Activated CD4-positive, alpha-beta T cell treated with anti-CD3 and anti-CD28 coated beads, Interleukin-2, amount 50 U/mL, for 24 hours (primary cell): ENCODE measurements at places on chromosomes 3 and 15.

DNA sequence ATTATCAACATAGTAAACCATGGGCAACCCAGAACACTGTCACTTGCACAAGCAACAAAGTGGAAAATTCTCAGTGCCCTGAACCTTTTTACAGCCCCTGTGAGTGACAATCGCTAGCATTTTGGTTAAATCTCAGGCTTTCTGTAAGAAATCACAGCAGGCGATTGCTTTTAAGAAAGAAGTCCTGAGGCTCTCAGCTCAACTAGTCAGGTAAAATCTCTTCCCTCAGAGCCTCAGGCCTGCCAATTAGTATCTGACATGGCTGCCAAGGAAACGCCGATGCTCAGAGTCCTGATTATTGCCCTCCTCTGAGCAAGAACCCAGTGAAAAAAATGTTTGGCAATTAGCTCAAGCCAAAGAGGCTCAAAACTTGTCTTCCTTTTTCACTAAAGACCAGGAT, 530.8 kb downstream of the DIPK2A start:
- no peak for DNase-seq

- DNase-seq: no peak
Observed at GRCh38 chr15:101689901-101690300, 34.4 kb downstream of the TARS3 start.

GRCh38 chr15:99566157-99566897, 543 bp downstream of the MEF2A start:
- peak; percentile 7 for DNase-seq

- no peak for DNase-seq
Observed at GRCh38 chr3:11282250-11283138, 10.3 kb downstream of the ATG7 start.

DNA sequence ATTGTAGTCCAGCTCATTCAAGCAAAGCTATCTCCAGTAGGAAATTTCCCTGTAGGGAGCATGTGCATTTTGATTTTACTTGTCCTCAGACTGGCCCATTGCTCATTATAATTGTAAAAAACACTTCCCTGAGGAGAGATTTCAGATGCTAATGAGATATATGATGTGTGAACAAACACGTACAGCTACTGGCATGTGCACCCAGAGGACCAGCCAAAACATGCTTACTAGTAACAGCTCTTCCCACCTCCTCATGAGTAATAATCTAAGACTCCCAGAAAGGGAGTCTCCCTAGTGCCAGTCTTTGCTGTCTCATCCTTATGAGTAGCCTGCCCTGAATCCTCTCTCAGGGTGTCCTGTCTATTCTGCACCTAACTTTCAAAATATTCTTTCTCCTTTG, 43.4 kb downstream of the FBXO22 start:
- no peak for DNase-seq

- no peak for DNase-seq
Observed at GRCh38 chr15:70976851-70977250, 84.2 kb downstream of the LRRC49 start.

- no peak for DNase-seq
Observed at GRCh38 chr15:86735247-86736040, 655.8 kb downstream of the AGBL1 start.

DNA sequence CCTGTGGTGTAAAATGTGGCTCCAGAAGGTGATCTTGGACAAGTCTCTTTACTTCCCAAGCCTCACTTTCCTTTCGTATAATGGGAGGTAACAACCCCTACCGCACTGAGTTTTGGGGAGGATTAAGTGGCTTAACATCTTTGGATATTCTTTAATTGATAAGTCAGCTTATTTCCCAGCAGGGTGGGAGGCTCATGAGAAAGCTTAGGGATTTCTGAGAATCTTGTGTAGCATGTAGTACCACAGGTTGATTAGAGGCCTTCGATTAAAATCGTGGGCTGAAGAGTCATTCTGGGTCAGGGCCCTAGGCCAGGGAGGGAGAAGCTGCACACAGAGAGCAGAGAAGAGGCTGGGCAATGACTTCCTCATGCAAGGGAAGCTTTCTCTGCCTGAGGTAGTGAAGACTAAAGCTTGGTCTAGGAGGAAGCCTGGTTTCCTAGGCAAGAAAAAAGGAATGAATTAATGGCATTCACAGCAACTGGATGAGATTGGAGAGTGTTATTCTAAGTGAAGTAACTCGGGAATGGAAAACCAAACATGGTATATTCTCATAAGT, 1.5 kb upstream of the NMNAT3 start:
- DNase-seq: no peak

DNA sequence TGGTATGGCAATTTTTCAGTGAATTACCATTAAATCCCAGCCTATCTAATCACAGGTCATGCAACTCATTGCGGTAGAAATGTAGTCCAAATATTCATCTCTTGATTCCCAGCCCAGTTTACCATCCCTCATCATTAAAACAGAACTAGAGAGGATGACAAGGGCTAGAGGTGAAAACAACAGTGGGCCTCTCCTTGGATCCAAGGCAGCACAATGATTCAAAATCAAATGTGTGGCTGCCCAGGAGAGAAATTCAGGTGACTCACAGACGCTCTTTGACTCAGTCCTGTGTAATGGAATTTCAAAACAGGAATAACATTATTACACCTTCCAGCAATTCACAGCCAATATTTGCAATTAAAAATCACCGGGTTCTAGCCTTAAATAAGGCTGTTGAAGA, 246.5 kb downstream of the TBL1XR1 start:
- no peak for DNase-seq

DNA sequence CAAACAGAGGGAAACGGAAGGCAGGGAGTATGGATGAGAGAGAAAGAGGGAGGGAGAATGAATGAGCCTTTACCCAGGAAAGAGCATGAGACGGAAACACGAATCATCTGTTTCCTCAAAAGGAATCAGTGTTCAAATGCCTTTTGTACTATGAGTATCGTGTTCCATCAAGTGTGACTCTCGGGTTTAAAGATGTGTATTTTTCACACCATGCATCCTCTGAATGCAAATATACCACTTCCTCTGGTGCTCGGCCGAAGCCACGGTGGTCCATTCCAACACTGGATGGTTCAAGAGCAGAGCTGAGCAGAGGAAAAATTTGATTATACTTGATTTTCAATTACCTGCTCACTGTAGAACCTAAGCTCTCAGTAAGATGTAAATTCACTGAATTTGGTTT, 505.1 kb downstream of the MECOM start:
- no peak for DNase-seq

DNA sequence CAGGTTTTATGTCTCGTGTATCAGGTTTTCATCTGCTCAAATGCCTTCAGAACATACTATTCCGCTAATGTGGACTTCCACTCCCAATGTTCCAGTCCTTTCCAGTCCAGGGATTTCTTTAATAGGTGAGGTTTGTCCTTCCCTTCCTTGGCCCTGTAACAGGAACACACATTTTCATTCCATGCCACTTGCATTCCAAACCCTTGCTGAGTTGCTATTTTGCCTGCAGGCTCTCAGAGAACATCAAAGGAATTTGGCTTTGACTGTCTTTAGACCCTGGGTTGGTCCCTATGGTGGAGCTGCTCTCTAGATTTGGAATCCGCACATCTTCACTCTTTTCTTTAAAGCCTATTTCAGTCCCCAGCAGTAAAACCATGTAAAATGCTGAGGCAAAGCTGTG, 12.3 kb upstream of the ALCAM start:
- DNase-seq: no peak
